ENCODE measurements at places on chromosomes 1 and 21.

DNA sequence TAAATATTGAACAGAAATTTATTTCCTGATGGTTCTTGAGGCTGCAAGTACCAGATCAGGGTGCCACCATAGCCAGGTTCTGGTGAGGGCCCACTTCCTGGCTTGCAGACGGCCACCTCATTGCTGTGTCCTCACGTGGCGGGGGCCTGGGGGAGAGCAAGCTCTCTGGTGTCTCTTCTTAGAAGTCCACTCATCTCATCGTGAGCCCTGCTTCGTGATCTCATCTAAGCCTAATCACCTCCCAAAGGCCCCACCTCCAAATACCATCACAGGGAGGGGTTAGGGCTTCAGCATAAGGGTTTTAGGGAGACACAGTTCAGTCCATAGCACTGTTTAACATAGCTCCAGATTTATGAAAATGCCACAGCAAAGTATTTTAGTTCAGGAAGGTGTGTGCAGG is 119.7 kb downstream of the PRDM2 start:
- DNase-seq = no peak

- no peak for DNase-seq
Measured at GRCh38 chr1:104190821-104191220, 441.1 kb downstream of the AMY1C start.

DNA sequence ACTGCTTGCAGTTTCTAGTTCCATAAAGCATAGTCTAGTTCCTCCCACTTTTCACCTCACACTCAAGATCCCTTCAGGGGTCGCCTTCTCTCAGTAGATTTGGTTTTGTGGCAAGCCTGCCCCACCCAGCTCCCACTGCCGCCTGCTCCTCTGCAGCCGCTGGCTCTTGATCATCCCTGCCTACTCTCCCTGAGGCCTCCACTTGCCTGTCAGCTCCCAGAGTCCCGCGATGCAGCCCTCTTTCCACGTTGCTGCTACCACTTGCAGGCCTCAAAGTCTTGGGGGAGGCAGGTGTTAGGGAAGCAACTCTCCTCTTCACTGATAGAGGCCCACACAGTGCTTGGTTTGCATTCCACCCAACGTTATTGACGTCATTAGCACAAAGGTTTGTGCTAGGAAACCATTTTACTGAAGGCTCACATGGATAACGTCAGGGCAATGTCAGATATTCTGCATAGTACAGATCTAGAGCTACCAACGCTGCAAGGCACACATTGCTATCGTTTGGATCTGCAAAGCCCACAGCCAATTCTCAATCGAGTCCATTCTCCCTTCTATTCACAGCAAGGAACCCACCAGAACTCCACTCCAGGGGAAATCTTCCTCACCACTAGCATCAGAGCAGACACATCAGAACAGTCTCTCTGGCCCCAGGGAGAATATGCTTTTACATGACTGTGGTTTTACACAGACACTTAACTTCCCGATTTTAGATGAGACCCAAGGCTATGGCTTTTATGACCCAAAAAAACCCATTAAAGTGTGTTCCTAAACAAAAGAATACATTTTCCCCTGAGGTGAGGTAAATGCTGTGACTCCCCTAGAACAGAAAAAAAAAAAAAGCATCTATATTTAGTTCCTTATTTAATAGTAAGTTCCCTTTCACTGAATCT is 519.5 kb upstream of the CAMK1G start:
- no peak for DNase-seq

GRCh38 chr1:188489336-188490112 is 1660.8 kb downstream of the PLA2G4A start:
- DNase-seq = peak; percentile 73

GRCh38 chr1:9200441-9200840 is 34.1 kb upstream of the H6PD start:
- DNase-seq = no peak

DNA sequence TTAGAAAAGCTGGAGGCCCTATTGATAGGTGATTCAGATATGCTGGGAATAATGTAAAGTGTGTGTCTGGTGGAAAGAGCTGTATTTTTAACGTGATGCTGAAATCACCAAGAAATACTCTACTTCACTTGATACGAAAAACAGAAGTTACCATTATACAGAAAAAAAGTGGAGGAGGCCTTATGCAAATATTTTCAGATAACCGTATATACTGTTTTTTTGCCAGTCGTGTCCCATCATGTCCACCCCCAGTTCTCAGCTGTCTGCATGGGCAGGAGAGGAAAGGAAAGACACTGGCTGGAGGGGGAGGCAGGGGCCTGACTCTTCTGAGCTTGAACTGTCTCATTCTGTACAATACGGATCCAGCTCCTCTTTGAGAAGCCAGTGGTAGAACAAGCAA is 51.1 kb downstream of the KCNJ6 start:
- no peak for DNase-seq

DNA sequence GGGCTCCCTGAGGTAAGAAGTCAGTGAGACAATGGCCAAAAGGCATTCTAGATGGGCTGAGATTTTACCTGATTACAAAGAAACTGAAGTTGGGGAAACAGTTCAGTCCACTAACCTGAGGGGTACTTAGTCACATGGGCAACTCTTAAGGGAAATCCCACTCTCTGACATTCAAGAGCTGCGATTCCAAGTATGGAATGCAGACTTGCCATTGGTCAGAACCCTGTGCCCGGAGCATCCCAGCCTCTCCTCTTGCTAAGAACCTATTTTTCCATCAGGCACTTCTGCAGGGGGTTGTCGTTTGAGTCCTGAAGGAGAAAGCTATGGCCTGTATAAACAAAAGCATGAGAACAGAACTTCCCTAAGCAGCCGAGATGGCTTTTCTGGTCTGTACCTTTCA is 434.9 kb upstream of the DAB1 start:
- no peak for DNase-seq

- DNase-seq = no peak
Measured at GRCh38 chr1:67084765-67085318, 30.9 kb upstream of the SLC35D1 start.

- DNase-seq = no peak
Measured at GRCh38 chr1:26900815-26901511, 696 bp upstream of the GPATCH3 start.

- DNase-seq = peak; percentile 38
Measured at GRCh38 chr1:22780696-22781095, 70.1 kb downstream of the EPHB2 start.

DNA sequence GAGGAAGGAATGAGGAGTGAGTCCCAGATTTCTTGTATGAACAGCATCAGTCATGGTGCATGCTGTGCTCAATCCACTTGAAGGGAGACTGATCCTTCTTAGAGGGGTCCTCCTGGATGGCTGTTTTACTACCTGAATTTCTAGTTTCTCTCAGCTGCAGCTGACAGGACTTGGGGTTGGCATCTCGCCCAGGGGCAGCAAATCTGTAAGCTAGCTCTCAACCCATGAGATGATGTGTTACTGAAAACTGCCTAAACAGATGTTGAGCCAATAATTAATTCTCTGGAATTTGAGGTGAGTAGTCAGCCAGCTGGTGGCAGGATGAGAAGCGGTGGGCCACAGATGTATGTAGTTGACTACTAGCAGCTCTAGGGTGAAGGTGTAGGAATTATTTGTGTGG is 19.6 kb downstream of the BACH1 start:
- DNase-seq = no peak

DNA sequence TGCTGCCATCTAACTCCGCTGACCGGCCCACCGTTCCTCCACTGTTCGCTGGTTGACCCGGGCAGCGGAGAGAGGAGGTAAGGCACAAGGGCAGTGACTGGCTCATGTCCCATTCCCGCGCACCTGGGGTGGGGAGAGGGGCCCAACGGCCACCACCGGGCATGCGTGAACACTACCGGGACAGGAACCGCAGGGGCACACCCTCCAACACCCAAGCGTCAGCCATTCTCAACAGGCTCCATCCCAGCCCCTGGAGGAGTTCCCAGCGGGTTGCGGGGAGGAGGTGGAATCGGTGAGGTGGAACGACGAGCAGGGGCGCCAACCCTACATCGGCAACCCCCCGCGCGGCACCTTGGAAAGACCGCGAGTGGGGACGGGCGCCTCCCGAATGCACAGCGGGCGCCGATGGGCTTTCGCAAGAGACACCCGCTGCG is 126.7 kb downstream of the LIPI start:
- DNase-seq = no peak

DNA sequence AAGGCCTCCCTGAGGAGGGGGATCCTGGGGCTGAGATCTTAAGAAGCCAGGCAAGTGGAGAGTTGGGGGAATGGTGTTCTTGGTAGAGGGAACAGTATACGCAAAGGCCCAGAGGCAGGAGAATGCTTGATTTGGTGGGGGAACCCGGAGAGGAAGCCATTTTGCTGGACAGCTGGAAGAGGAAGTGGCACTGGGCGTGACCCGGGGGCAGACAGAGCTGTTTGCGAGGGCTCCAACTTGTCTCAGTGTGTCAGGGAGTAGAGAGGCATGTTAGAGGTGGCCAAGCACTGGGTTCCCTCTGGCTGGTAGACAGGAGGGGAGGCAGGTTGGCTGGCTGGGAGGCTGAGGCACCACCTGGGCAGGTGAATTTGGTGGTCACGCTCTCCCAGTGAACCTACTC is 96.3 kb upstream of the ACTL8 start:
- DNase-seq = no peak

GRCh38 chr21:44377201-44377921 is 23.9 kb downstream of the TRPM2 start:
- DNase-seq = no peak

DNA sequence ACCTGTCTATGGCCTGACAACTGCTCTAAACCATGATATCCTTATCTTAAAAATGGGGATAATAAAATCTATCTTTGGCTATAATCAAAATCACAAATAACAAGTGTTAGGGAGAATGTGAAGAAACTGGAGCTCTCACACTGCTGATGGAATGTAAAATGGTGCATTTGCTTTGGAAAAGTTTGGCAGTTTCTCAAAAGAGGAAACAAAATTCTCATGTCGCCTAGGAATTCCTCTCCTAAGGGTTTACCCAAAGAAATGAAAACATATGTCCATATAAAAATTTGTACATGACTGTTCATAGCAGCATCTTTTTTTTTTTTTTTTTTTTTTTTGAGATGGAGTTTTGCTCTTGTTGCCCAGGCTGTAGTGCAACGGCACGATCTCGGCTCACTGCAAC is 64.3 kb downstream of the ZNF281 start:
- DNase-seq = no peak

GRCh38 chr1:116806671-116807070 is 52.4 kb downstream of the CD2 start:
- DNase-seq = no peak

GRCh38 chr1:119364640-119365039 is 3.9 kb upstream of the HAO2 start:
- DNase-seq = no peak

GRCh38 chr1:33464552-33464951 is 7.9 kb upstream of the ZSCAN20 start:
- no peak for DNase-seq

DNA sequence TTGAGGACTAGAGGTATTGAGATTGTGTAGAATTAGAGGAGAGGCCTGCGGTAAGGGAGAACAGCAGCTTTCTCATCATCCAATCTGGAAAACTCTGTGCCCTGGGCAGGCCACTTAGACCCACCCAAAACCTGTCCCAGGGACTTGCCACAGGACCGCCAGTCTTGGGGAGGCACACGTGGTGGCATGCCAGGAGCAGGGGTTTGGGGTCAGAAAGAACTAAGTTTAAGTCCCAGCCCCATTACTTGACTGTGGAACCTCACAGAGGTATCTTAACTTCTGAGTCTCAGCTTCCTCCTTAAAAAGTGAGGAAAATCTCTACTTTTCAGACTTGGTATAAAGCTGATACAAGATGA is 356.6 kb downstream of the HHAT start:
- no peak for DNase-seq

DNA sequence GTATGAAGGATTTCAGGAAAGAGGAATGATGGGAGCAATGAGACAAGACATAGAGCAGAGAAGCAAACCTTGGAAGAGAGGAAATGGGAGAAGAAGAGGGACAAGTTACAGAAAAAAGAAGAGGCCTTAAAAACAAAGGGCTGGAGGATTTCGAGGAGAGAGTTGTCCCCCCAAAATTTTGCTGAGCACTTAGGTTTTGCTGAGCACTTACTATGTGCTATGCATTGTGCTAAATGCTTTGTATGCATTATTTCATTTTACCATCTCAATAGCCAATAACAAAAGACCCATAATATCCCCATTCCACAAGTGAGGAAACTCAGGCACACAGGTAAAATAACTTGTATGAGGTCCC is 2.5 kb upstream of the TRIM63 start:
- DNase-seq = no peak

DNA sequence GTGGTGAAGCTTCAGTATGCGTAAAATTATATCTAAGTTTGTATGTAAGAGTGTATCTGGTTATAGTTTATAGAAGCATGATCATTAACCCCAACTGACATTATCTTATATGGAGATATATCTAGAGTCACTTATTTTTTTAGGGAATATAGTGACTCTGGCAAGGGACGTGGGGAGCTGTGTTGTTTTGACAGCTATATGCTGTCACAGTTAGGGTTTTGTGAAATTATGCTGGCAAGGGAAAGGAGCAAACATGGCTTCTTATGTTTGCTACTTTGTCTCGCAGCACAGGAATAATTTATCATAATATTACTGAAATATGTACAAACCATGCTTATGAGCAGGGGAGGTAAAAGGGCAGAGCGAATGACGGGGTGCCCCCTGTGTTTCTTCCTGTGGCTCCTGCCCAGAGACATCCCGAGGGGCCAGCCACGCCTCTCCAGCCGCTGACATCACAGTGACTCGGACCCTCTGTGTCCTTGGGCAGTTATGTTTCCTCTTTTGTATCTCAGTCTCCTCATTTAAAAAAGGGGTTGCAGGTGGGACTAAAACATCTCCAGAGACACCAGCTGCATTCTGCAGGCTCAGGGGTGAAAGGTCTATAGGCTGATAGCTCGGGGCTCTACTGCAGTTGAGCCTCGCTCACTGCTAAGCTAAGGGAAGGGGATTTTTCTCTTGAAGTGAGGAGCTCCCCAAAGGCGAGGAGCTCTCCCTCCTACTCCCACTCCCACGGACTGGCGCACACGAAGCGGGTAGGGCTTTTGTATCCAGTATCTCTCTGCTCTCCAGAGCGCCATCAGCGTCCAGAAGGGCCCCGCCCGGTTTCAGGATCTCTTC is 14.9 kb downstream of the A3GALT2 start:
- DNase-seq = no peak

DNA sequence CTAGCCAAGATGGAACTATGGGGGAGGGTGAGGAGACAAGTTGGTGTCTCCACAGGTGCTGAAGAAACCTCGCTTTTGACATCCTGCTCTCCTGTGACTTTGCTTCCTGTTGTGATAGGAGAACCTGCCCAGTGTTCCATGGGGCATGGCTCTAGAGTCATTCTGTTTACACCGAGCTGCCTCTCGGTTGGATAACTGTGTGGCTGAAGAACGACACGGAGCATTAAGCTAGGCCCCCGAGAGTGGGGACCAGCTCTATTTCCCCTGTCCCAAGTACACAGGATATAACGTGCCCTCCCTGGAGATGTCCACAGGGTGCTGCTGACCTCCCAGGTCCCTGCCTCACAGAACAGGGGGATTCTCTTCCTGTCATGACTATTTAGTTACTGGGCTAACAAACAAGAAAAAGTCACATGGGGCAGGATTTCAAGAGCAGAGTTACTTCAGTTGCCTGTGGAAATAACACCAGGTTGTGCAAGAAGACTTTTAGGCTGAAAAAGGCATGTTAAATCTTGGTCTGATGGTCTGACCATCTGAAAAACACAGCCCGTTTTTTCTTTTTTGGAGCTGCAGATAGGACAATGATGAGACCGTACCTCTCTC is 29.4 kb upstream of the PPP2R5A start:
- no peak for DNase-seq

GRCh38 chr1:4118746-4119515 is 218.9 kb upstream of the C1orf174 start:
- DNase-seq = no peak

GRCh38 chr1:169511316-169512005 is 25.7 kb upstream of the SLC19A2 start:
- peak; percentile 64 for DNase-seq

All from RKO (cell line).